Spleen (tissue), 13 donors: ENCODE measurements at places on chromosomes 13 and 19. TPM values are rescaled to one million over a fixed set of nuclear protein-coding genes. Genes with fewer than 3 reads are reported as not detected.
A peak's percentile ranks its signal among the peaks of the same experiment; 100 is the strongest.

The FBXO27 gene
- 0.99 TPM for polyA plus RNA-seq

The TNFSF13B gene
- polyA plus RNA-seq, result 7.9 TPM

The ZNF547 gene
- polyA plus RNA-seq, result 3.5 TPM

The ATG4D gene
- 18.7 TPM for polyA plus RNA-seq

The PLEKHG2 gene
- polyA plus RNA-seq, result 25.8 TPM

The AKT1S1 gene
- polyA plus RNA-seq, result 13.9 TPM

- H3K36me3 ChIP-seq, result no peaks in the 10 kb centered on the region
- peak overlapping the region; percentile 76 for H3K4me3 ChIP-seq
- peak overlapping the region; percentile 46 for H3K27ac ChIP-seq
- H3K27me3 ChIP-seq, result peaks cover 38% of the 10 kb centered on the region
- peak; percentile 81 for DNase-seq
Measured at GRCh38 chr13:41458761-41459431, 1.5 kb downstream of the RGCC start.

DNA sequence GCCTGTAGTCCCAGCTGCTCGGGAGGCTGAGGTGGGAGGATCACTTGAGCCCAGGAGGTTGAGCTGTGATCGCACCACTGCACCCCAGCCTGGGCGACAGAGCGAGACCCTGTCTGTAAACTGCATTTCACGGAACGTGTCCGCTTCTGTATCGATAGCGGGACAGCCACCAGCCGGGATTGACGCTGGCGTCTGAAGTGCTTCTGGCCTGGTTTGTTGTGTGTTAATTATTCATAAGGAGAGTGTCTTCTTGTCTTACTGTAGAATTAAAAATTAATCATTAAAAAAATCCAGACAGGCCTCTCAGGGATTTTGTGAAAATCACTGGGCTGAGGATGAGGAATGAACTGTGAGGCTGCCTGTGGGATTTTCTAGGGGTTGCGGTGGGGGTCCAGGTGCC, 16.2 kb upstream of the MISP start:
- no peaks in the 10 kb centered on the region for H3K36me3 ChIP-seq
- H3K27me3 ChIP-seq, result no peaks in the 10 kb centered on the region
- H3K4me3 ChIP-seq, result no peak overlapping the region
- no peak for DNase-seq

GRCh38 chr19:35628565-35629331, at the start of gene RBM42:
Gene RBM42 (plus strand): TSS chr19:35629036. CDS start chr19:35629154, 118 bp downstream.
- peak within 1 kb of the TSS; percentile 94 for H3K27ac ChIP-seq

GRCh38 chr19:11513946-11514345, 8.3 kb upstream of the ZNF653 start:
- no peaks in the 10 kb centered on the region for H3K27me3 ChIP-seq
- peaks cover 56% of the 10 kb centered on the region for H3K36me3 ChIP-seq
- no peak overlapping the region for H3K4me3 ChIP-seq
- no peaks in the 10 kb centered on the region for H3K4me1 ChIP-seq
- DNase-seq, result no peak

GRCh38 chr19:17135001-17135853, 59.6 kb downstream of the MYO9B start:
- H3K36me3 ChIP-seq, result no peaks in the 10 kb centered on the region
- DNase-seq, result peak; percentile 94
- H3K4me1 ChIP-seq, result peaks cover 93% of the 10 kb centered on the region
- H3K27ac ChIP-seq, result peak overlapping the region; percentile 85

DNA sequence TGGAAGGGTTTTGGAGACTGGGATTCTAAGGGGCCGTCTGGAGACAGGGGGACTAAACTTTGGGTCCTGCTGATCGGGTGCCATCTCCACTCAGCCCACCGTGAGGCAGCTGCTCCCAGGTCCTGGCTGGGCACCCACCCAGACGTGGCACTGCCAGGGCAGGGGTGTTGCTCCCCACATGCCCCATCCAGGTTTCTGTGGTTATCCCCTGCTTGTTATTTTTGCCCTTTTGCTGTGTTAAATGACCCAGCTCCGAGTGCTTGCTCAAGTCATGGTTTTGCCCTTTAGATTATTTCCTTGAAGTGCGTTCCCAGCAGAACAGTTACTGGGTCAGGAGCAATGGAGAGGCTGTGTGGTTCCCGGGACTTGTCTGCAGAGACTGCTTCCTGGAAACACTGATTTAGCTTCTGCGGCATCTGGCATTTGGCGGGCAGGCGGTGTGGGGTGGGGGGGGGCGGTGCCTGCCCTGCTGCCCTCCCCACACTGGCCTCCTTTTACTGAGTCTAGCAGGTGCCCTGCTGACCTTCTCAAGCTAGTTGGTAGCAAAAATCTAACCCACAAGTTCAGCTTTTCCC, 1.9 kb downstream of the RAB11B start:
- H3K27me3 ChIP-seq, result no peaks in the 10 kb centered on the region
- peaks cover 84% of the 10 kb centered on the region for H3K4me1 ChIP-seq
- DNase-seq, result no peak
- peak overlapping the region; percentile 100 for H3K27ac ChIP-seq
- peaks cover 14% of the 10 kb centered on the region for H3K36me3 ChIP-seq

DNA sequence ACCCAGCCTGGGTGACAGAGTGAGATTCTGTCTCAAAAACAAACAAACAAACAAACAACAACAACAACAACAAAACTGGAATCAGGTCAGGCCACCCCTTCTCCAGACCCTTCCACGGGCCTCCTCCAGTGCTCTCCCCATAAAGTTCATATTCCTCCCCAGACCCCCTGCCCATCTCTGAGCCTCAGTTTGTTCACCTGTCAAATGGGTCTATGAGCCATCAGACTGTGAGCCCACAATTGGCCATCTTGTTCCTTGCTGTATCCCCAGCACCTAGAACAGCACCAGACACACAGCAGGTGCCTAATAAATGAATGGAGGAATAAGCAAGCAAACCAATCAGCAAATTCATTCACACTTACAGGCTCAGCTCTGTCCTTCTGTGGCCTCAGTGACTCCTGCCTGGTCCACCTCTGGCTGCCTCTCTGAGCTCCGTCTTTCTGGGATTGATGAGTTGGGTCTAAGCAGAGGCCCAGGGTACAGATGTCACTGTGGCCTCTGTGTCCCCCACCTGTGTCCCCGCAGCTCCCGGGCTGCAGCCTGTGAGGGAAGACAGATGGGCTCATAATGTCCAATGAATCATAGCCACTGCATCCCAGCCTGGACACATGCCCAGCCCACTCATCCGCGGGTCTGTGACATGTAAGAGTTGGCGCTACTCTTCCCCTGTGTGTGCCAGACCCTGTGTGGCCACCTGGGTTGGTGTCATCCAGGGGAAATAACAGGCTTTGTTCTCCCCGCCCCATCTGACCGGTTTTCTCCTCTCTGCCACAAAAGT, 19.6 kb upstream of the PTPRS start:
- no peak for DNase-seq
- H3K27ac ChIP-seq, result no peak overlapping the region
- H3K4me1 ChIP-seq, result no peaks in the 10 kb centered on the region
- H3K27me3 ChIP-seq, result no peaks in the 10 kb centered on the region
- H3K4me3 ChIP-seq, result no peak overlapping the region
- no peaks in the 10 kb centered on the region for H3K36me3 ChIP-seq

GRCh38 chr19:9523885-9524474, 14.5 kb downstream of the ZNF426 start:
- H3K36me3 ChIP-seq, result peaks cover 19% of the 10 kb centered on the region
- H3K27me3 ChIP-seq, result no peaks in the 10 kb centered on the region
- H3K27ac ChIP-seq, result no peak overlapping the region
- DNase-seq, result no peak
- no peak overlapping the region for H3K4me3 ChIP-seq

GRCh38 chr13:29105779-29106178, 285.6 kb downstream of the MTUS2 start:
- H3K27me3 ChIP-seq, result no peaks in the 10 kb centered on the region
- no peak overlapping the region for H3K27ac ChIP-seq

GRCh38 chr19:31383553-31383952, 34.3 kb upstream of the TSHZ3 start:
- H3K27me3 ChIP-seq, result no peaks in the 10 kb centered on the region
- no peaks in the 10 kb centered on the region for H3K4me1 ChIP-seq
- H3K27ac ChIP-seq, result no peak overlapping the region
- no peak overlapping the region for H3K4me3 ChIP-seq
- no peaks in the 10 kb centered on the region for H3K36me3 ChIP-seq

- peak overlapping the region; percentile 85 for H3K4me3 ChIP-seq
- no peaks in the 10 kb centered on the region for H3K27me3 ChIP-seq
- H3K36me3 ChIP-seq, result no peaks in the 10 kb centered on the region
- H3K27ac ChIP-seq, result peak overlapping the region; percentile 91
Measured at GRCh38 chr19:58154287-58154678, 3.7 kb upstream of the ZNF329 start.

GRCh38 chr13:102593466-102593865, 3.3 kb upstream of the TPP2 start:
- peaks cover 24% of the 10 kb centered on the region for H3K4me1 ChIP-seq
- no peak for DNase-seq
- no peaks in the 10 kb centered on the region for H3K36me3 ChIP-seq

DNA sequence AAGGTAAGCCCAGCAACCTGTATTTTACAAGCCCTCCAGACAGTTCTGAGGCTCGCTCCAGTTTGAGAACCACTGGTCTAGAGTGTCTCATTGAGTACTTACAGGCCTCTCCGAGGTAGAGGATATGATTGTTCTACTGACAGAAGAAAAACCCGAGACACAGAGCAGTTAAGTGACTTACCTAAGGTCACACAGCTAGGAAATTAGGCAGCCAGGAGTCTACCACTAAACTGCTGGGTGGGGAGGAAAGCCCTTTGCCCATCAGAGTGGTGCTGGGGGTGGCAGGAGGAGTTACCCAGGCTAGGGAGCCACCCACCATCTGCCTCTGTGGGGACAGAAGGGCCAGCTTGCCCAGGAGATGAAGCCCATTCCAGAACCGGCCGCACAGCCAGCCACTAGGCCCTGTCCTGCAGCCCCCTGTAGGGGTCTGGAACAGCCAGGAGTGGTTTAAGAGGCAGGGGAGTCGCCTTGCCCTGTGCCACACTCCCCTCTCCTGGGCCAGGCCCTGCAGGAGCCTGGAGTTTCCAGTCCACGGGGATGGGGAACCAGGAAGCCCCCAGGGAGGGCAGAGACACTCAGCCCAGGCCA, 703 bp downstream of the RASGRP4 start:
- peak overlapping the region; percentile 29 for H3K4me3 ChIP-seq
- no peaks in the 10 kb centered on the region for H3K27me3 ChIP-seq
- H3K27ac ChIP-seq, result peak overlapping the region; percentile 69
- no peaks in the 10 kb centered on the region for H3K36me3 ChIP-seq
